Skin of body (tissue), 3 donors: ENCODE measurements at places on chromosomes 6 and 20.

- DNase-seq: no peak
These were observed 22.9 kb downstream of the MTO1 start for GRCh38 chr6:73484438-73484837.

DNA sequence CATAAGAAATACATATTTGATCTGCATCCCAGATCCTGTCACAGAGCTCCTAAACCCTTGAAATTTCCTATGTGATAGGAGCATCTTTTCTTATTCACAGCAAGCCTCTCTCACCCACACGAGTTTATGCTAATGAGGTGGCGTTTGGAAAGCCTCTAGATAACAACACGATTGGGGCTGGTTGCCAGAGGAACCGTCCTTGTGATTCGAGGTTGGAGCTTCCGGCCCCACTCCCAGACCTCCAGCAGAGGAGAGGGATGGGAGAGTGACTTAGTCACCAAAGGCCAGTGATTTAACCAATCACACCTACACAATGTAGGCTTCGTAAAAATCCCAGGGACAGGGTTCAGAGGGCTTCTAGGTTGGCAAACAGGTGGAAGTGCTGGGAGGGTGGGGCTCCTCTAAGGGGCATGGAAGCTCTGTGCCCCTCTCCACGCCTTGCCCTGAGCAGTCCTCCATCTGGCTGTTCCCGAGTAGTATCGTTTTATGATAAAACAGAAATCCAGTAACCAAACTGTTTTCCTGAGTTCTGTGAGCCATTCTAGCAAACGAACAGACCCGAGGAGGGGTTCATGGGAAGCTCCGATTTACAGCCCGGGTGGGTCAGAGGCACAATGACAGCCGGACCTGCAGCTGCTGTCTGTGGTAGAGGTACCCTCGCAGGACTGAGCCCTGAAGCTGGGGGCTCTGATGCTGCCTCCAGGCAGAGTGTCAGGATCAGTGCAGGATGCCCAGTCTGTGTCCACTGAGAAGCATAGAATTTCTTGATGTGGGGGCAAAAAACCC, 238.1 kb upstream of the ARID1B start:
- no peak for DNase-seq

- DNase-seq: no peak
These were observed 38.5 kb downstream of the KCNQ2 start for GRCh38 chr20:63433756-63434531.

DNA sequence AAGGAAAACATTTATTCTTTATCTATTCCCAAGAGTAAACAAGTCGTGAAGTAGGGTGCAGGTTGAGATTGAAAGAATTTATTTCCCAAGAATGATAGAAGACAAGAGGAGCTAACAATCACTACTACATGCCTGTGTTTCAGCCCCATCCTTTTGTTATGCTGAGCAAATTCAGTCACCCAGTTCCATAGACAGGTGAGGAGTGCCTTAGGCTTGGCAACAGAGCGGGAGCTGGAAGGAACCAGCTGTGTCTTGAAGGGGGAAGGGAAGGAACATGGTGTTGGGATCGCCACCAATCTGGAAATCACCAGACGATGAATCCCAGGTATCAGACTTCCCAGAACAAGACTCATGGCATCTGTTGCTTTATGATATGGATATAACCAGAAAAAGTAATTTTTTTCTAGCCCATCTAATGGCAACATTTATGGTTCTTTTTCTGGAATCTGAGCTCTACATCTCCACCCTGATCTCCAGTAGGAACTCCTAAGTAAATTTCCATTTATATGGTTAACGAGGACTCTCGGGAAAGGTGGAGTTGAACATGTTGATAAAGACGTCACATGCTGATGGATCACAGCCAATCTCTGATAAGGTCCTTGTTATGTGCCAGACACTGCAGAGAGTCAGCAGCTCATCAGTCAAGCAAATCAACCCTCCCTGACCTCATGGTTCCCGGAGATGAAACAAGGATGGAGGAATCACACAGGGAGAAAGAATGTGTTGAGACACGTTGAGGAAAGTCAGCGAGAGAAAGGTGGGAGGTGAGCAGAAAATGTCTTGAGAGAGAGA, 344.9 kb downstream of the SMOC2 start:
- no peak for DNase-seq

DNA sequence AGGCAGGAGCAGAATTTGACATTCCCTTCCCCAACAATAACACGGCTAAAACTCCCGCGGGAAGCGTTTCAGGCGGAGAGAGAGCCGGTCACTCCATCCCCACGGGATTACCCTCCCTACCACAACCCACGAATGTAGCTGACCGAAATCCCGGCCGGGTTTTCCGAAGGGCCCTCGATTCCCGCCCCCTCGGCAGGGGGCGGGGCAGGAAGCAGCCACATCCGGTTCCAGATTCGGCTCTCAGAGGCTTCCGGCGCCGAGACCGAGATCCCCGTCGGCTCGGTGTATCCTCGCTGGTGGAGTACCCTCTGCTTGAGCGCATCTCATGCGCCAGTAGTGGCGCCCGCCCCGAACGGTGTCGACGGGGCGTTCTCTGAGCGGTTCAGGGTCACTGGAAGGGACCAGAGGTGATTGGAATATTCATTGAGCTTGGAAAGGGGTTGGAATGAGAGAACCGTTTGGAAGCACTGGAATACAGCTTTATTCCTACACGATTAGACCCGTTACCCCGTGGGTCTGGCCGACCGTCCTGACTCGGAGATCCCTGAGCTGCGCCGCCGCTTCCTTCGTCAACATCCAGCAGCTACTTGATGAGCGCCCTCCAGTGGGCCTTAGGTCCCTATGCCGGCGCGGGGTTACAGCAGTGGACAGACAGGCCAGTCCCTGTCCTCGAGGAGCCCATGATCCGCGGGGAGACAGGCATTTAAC, 649 bp upstream of the RGL2 start:
- DNase-seq: peak; percentile 91
